Tibial artery (tissue), 4 donors: ENCODE measurements at places on chromosomes 2 and 18.

- DNase-seq, result no peak
Observed at GRCh38 chr2:240258685-240259084, 118.2 kb upstream of the OTOS start.

GRCh38 chr2:165815299-165816141 is 21.5 kb upstream of the GALNT3 start:
- no peak for DNase-seq

DNA sequence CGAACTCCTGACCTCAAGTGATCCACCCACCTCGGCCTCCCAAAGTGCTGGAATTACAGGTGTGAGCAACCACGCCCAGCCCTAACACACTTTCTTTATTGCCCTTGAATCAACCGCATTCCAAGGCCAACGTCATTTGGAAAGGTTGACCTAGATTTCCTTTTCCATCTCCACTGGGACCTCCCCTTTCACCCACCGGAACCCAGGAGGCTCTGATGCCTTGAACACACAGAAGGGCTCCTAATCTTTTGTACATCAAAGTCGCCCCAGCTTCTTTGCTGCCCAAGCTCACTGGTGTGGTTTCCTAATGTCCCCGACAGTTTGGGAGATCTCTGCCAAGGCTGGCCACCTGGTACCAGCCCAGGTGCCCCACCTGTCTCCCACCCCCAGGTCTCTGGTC is 46.2 kb upstream of the CAB39 start:
- DNase-seq, result no peak

GRCh38 chr2:127128445-127128904 is 21.5 kb upstream of the BIN1 start:
- DNase-seq, result no peak

DNA sequence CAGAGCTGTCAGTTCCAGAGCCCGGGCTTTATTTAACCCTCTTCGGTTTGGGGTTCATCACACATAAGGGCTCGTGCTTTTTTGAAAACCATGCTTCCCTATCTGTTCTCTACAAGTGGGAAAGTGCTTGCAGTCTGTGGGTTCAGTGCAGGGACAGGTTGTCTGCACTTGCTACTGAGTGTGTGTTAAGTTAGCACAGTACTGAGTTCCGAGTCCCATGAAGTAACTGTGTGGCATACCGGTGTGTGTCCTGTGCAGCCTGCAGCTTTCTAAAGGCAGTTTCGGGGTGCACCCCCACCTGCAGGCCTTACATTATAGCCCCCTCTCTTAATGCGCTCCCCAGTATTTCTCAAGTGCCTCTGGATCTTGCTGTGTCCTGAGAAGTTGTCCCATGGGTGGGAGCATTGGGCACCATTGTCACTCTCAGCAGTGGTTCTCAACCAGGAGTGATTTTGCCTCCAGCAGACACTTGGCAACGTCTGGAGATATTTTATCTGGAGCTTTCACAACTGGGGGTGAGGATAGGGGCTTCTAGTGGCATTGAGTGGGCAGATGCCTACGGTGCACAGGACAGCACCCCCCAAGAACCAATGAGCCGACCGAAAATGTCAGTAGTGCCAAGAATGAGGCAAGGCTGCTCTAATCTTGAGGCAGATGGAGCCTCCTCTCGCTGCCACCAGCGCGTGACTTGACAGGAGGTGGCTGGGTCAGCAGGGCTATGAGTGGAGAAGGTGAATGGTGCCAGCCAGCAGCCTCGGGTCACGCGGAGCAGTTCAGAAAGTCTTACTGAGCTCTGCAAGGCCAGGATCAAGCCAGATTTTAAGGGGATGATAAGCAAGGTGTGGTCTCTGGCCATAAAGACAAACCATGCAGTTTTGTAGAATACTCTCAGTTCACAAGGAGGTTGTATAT is 152.2 kb downstream of the SMAD7 start:
- DNase-seq, result peak; percentile 20

- no peak for DNase-seq
Observed at GRCh38 chr2:216486708-216487107, 11.9 kb upstream of the RPL37A start.

DNA sequence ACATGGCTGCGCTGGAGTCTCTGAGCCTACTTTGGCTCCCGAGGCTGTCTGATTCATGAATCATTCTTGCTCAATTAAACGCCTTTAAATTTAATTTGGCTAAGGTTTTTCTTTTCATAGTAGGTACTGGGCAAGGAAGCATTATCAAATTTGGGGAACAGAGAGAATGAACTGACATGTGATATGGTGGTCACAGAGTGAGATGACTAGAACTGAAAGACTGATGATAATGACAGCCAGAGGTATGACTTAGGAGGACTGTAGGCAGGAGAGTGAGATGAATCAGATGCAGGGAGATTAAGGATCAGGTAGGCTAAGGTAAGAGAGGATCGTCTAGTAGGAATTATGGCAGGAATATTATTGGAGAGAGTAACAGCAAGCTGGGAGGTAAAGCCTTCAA is 40.9 kb upstream of the ST8SIA3 start:
- DNase-seq, result no peak

- no peak for DNase-seq
Observed at GRCh38 chr2:184137955-184138354, 460.4 kb upstream of the ZNF804A start.

- DNase-seq, result no peak
Observed at GRCh38 chr2:101741775-101742520, 44.4 kb downstream of the MAP4K4 start.

DNA sequence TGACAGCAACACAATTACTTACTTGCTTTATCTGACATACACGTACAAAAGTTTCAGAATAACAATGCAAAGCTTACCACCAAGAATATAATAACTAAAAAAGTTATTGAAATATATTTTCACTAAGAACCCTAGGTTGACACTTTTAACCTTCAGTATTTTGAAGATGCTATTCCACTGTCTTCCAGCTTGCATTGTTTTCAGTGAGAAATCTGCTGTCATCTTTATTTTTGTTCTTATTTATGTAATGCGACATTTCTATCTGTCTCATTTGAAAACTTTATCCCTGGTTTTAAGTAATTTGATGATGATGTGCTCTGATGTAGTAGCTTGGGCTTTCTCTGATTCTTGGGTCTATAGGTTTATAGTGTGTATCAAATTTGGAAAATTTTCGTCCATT is 165.0 kb upstream of the SMIM21 start:
- DNase-seq, result no peak

- DNase-seq, result peak; percentile 20
Observed at GRCh38 chr2:236867441-236868260, 218.0 kb upstream of the COPS8 start.

DNA sequence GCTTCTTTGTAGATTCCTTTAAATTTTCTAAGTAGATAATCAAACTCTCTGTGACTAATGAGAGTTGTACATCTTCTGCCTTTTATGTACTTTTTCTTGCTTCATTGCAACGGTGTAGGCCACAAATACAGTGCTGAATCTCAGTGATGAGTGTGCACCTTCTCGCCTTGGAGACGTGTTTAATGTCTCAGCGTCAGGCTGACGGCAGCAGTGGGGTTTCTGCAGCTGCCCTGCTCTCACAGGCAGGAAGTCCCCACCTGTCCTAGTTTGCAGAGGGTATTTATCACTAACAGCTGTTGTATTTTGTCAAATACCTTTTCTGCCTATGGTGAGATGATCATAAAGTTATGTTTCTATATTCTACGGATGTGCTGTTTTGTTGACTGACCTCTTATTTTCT is 13.3 kb downstream of the AGXT start:
- DNase-seq, result no peak

DNA sequence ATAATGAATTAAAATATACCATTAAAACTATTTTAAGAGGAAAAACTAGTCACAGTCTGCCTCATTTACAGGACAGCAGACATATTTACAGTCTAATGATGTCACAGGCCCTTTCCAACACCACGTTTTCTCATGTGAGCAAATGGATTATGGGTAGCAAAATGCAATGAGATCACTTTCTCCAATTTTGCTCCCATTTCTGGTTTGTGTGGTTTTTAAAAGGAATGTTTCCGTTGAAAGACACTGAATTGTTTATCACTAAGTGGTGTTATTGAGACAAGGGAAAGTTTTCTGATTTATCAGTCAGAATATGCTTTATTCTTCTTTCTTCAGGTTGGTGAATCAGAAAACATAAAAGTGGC is 11.4 kb upstream of the NR4A2 start:
- no peak for DNase-seq

DNA sequence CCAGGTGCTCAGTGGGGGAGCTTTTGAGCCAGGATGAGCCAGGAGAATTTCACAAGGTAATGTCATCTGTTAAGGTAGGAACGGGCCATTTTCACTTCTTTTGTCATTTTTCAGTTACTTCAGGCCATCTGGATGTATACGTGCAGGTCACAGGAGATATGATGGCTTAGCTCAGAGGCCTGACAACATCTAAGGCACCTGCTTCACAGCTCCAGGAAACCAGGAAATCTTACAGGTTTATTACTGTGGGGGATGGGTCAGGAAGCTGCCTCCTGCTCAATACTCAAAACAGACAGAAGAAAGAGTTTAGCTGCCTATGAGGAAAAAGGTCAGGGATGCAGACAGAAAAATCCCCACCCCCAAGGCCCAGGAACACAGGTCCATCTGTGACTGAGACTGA is 364.3 kb upstream of the LRP1B start:
- DNase-seq, result no peak

DNA sequence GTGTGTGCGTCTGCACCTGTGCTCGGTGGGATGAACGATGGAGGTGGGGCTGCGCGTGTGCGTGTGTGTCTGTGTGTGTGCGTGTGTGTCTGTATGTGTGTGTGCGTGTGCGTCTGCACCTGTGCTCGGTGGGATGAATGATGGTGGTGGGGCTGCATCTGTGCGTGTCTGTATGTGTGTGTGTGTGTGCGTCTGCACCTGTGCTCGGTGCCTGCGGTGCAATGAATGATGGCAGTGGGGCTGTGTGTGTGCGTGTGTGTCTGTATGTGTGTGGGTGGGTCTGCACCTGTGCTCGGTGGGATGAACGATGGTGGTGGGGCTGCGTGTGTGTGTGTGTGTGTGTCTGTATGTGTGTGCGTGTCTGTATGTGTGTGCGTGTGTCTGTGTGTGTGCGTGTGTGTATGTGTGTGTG is 48.5 kb upstream of the CTDP1 start:
- no peak for DNase-seq

DNA sequence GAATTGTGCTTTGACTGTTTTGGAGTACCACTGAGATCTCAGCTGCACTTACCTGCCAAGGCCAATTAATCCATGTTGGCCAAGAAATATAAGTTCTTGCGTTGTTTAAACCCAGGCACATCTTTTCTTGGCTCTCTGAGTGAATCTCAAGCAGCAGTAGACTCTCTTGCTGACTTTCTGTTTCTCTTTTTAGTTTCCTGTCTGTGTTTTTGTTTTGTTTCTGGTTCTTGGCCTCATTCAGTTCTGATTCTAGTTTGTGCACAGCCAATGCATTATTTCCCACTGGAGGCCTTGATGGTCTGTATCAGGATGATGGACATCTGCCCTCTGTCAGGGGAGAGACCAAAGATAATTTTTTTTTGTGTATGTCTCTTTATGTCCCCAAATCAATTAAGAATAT is 379.4 kb downstream of the CDH2 start:
- no peak for DNase-seq

GRCh38 chr2:129396980-129397599 is 582.4 kb upstream of the RAB6C start:
- no peak for DNase-seq

- no peak for DNase-seq
Observed at GRCh38 chr2:97688062-97688827, 18.7 kb downstream of the C2orf92 start.

GRCh38 chr2:224869601-224870233 is 153.6 kb upstream of the CCDC195 start:
- no peak for DNase-seq

GRCh38 chr2:53670331-53670730 is 97.3 kb upstream of the CHAC2 start:
- no peak for DNase-seq

GRCh38 chr2:42153944-42154581 is 15.1 kb upstream of the EML4 start:
- DNase-seq, result no peak

- DNase-seq, result no peak
Observed at GRCh38 chr2:146826388-146826787, 1018.4 kb upstream of the ACVR2A start.

- DNase-seq, result no peak
Observed at GRCh38 chr2:54030396-54030741, 59.6 kb upstream of the PSME4 start.

DNA sequence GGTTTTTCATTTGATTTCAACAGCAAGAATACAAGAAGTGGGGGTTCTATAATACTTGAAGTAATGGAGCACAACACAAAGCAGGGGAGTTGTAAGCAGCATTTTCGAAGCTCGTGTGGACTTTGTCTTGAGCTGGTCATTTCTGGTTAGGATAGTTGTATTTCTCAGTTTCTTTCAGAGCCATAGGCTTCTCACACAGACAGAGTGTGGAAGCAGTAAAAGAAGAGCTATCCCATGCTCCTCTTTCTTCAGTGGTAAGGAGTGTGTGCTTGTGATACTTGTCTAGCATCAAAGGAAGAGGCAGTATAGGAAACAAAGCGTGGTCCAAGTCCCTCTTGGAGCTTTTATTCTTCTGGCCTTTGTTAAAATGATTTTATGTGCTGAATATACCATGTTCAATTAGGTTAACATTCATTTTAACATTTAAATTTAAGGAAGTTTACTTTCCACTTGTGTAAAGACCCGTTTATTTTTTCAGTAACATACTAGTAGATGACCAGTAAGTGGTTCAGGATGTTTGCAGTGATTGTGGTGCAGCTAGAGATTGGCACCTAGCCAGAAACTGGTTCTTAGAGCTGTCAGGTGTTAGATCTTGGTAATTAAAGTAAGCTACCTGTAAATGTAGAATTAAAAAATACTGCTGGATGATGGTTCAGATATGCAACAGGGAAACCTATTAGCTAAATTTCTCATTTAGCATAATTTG is 14.6 kb downstream of the CCNYL1 start:
- no peak for DNase-seq

- no peak for DNase-seq
Observed at GRCh38 chr18:7764405-7764804, 197.3 kb downstream of the PTPRM start.
